ENCODE measurements at places on chromosomes 1 and 21.

DNA sequence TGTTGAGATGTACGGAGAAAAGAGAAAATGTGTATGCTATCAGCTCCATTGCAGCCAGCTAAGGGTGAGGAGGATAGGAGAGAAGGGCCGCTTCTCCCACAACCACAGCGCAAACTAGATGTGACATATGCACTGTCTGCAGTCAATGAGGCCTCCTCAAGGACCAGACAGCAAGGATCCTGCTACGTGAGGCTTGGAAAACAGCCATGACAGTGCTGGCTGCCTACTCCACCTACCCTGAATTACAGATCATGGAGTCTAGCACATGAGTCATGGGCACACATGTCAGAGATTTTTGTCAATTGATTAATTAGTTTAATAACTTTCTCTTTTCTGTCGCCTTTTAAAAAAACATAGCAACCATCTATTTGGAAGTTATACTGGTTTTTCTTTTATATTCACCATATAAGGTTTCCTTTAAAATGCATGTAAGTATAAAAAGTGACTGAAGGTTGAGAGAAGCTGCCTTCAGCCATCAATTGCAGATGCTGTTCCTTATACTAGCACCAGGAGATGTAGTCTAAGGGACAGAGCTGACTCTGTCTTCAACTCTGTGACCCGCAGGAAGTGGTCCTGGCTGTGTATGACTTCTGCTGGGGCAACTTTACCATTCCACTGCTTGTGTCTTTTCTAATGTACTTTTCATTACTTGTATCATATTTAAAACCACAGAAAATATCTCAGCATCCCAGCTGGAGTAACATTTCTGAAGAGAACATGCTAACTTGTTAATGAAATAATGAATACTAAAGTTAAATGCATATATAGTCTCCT lies 3.1 kb downstream of the VPS26C start:
- no peak for DNase-seq

DNA sequence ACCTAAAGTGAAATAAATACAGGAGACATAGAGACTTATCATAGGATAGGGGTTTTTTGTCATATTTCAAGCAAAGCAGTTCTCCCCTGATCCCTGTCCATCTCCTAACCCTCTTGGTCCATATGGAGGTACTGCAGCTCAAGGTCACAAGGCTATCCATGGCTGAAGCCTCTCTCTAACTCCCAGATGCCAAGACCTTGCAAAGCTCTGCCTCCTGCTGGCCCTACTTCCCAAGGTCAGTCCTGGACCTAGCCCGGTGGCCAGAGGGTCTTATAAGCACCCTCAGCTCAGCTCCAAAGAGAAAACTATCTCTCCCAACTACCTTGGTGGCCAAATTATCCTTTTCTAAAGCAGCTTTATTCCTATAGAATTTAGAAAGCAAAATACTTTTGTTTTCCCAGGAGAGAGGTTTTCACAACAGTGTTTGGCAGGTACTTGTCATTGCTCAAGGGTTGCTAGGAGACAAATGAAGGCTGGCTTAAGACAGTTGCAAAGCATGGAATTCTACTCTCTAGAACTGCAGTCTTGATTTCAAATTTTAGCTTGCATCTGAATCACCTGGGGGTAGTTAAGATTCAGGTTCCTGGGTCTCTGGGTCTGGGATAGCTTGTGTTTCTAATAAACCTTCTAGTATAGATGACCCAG lies 121.5 kb downstream of the XCL2 start:
- DNase-seq, result no peak

- no peak for DNase-seq
Observed at GRCh38 chr1:243505986-243506689, 250.3 kb downstream of the SDCCAG8 start.

- no peak for DNase-seq
Observed at GRCh38 chr21:32335601-32336575, 37.2 kb downstream of the MRAP start.

Measured in activated CD4-positive, alpha-beta T cell treated with anti-CD3 and anti-CD28 coated beads for 36 hours (primary cell).